Stimulated activated CD8-positive, alpha-beta memory T cell treated with anti-CD3 and anti-CD28 coated beads, Interleukin-7, amount 100 ng/mL, for 4 hours (primary cell): ENCODE measurements at places on chromosomes 1 and 21.

GRCh38 chr21:42542196-42542595 lies 28.5 kb downstream of the SLC37A1 start:
- no peak for DNase-seq

GRCh38 chr1:60831780-60832179 lies 250.6 kb upstream of the NFIA start:
- DNase-seq: no peak

DNA sequence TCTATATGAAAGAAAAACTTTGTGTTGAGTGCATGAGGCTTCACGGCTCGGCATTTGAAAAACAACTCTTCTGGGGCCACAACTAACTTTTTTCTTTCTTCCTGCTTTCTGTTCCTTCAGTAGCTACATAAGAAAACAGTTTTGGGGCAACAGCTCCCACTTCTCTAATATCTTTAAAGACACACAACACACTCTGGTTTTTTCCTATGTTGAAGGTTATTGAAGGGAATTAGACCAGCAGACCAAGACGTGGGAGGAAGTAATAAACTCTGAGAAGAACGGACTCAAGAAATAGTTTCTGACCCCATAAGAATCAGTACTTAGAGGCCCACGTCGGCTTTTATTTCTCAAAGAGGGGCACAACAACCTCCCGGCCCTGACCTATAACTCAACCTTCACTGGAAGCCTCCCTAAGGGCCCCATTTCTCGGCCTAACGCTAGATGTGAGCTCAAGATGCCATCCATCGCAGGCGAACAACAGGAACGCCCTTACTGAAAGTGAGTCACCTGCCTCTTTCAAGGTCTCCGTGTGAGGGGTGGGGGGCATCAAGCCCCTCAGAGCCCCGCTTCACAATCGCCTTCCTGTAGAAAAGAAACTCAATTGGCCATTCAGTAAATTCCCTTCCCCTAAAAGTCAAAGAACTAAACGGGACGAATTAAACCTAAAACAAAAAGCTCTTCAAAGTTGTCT lies 844 bp downstream of the ZMYM6 start:
- peak; percentile 27 for DNase-seq

DNA sequence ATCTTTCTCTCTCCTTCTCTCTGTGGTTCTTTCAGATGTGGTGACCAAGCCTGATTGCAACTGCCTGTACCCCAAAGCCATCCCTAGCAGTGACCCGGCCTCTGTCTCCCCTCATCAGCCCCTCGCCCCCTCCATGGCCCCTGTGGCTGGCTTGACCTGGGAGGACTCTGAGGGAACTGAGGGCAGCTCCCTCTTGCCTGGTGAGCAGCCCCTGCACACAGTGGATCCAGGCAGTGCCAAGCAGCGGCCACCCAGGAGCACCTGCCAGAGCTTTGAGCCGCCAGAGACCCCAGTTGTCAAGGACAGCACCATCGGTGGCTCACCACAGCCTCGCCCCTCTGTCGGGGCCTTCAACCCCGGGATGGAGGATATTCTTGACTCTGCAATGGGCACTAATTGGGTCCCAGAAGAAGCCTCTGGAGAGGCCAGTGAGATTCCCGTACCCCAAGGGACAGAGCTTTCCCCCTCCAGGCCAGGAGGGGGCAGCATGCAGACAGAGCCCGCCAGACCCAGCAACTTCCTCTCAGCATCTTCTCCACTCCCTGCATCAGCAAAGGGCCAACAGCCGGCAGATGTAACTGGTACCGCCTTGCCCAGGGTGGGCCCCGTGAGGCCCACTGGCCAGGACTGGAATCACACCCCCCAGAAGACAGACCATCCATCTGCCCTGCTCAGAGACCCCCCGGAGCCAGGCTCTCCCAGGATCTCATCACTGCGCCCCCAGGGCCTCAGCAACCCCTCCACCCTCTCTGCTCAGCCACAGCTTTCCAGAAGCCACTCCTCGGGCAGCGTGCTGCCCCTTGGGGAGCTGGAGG lies 12.7 kb downstream of the CSF1 start:
- no peak for DNase-seq

- no peak for DNase-seq
Observed at GRCh38 chr1:230855886-230856285, 12.4 kb downstream of the C1orf198 start.

DNA sequence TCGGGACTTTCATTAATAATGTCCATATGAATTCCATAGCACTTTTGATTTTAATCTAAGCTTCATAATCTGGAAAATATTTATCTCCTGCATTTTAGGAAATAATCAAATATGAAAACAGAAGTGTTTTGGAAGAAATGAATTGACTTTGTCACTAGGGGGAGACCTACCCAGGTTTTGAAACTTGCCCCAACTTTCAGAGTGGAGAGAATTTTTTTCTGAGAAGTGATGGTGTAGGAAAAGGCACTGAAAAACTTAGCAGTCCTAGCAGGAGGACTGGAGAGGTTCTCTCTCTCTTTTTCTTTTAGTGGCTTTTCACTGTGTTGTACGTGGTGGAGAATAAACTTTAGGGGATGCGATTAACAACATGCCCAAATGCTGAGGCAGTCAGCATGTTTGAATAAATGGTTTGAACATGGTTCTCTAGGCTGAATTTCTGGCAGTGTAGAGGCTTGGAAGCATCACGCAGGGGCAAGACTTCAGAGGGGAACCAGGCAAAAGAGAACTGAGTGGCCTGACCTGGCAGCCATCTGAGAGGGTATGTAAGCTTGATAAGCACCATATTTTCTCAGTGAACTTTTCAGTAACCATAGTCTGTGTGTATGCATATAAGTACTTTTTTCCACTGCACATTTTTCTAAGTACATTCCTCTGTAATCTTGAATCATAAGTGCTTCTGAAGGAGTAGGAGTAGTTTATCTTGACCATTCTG lies 68.3 kb upstream of the NEK7 start:
- DNase-seq: no peak
